Stimulated activated CD4-positive, alpha-beta T cell treated with anti-CD3 and anti-CD28 coated beads, Interleukin-1b, Interleukin-23, amount 100 ng/mL, for 1 hour (primary cell): ENCODE measurements at places on chromosomes 7 and 10.

- no peak for DNase-seq
Measured at GRCh38 chr7:148607151-148607661, 16.6 kb downstream of the C7orf33 start.

GRCh38 chr7:52936750-52937149, 98.7 kb upstream of the POM121L12 start:
- DNase-seq, result no peak

GRCh38 chr10:21728618-21729017, 194.6 kb downstream of the MLLT10 start:
- DNase-seq, result no peak

DNA sequence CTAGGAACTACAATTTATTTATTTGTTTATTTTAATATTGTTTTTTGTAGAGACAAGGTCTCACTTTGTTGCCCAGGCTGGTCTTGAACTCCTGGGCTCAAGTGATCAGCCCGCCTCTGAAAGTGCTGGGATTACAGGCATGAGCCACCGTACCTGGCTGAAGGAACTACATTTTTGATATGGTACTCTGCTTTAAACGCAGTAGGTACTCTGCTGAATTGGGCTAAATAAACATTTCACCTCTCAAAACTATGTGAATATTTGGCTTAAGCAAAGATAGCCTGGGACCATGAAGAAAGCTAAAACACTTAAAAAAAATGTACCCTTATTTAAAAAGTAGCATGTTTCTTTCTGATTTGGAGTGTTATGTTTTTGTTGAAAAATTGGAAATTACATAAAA, 138.2 kb downstream of the ADK start:
- DNase-seq, result no peak

GRCh38 chr7:73606801-73607691, 17.3 kb downstream of the MLXIPL start:
- DNase-seq, result peak; percentile 58

- no peak for DNase-seq
Measured at GRCh38 chr7:80950550-80950967, 31.7 kb upstream of the SEMA3C start.

GRCh38 chr10:110672580-110672919, 28.4 kb downstream of the RBM20 start:
- DNase-seq, result no peak

GRCh38 chr10:62724465-62724864, 80.1 kb upstream of the ADO start:
- DNase-seq, result no peak

- no peak for DNase-seq
Measured at GRCh38 chr7:18210377-18210776, 182.7 kb upstream of the PRPS1L1 start.

GRCh38 chr10:113554214-113554613, 1.4 kb downstream of the HABP2 start:
- no peak for DNase-seq

DNA sequence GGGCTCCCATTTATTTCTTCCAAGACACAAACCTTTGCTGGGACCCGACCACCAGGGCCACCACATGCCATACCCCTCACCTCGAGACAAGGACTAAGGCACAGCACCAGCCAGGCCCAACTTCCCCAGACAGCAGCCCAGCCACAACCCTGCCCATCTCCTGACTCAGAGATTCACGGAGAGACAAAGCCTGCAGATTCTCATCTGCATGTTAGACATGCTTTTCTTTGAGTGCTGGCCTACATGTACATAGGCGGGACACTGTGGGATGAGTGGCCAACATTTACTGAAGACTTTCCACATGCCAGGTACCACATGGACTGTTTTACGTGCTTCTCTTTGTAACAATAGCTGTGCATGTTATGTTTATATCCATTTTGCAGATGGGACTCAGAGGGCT, 221.3 kb upstream of the ZMIZ1 start:
- no peak for DNase-seq

GRCh38 chr7:132580277-132580676, 4.0 kb upstream of the PLXNA4 start:
- DNase-seq, result no peak

- no peak for DNase-seq
Measured at GRCh38 chr7:92872701-92873100, 36.3 kb upstream of the CDK6 start.

DNA sequence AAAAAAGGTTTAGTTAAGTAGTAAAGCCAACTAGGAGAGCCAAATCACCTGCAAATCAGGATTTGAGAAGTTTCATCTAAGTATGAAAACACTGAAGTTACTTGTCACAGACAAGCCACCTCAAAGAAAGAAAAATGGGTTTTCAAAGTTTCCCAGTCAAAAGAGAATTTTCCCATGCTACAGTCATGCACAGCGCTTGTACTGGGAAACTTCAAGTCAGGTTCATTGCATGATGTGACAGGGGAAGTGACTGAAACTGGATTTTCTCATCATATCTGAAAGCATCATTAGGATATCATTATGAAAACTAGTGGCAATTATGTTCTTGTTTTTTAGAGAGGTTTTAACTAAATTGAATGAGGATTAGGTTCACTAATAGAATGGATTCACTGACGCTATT, 167.0 kb downstream of the SGMS1 start:
- DNase-seq, result no peak

DNA sequence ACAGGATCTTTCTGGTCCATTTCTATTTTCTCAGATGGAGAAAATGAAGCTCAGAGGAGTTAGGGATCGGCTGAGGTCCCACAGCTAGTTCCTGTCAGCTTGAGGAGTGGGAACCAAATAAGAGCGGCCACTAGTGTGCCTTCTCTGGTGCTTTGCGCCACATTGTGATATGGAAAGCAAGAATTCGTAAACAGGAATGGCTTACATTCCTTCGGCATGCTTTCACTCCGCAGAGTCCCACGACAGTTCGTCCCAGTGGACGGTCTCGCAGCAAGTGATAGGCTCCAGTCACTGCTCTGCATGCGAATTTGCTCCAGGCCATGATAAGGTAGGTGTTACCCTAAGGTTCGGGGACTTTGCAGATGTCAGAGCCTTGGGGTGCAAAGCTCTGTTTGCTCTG, 41.5 kb upstream of the PTF1A start:
- DNase-seq, result no peak

GRCh38 chr10:32489901-32490300, 44.0 kb downstream of the CCDC7 start:
- DNase-seq, result no peak

- no peak for DNase-seq
Measured at GRCh38 chr10:58266003-58266825, 1.5 kb downstream of the IPMK start.

DNA sequence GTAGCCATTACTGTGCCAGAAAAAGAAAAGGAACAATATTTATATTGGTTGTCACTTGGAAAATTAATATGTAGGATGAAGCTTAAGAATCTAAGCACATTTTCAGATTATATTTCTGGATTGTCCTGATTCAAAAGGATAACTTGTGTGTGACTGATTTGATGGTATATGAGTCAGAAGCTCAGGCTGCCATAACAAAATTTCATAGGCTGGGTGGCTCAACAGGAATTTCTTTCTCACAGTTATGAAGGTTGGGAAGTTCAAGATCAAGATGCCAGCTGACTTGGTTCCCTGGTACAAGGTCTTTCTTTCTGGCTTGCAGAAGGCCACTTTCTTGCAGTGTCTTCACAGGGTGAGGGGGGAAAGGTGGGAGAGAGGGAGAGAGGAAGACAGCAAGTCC, 108.5 kb downstream of the ST7 start:
- no peak for DNase-seq

DNA sequence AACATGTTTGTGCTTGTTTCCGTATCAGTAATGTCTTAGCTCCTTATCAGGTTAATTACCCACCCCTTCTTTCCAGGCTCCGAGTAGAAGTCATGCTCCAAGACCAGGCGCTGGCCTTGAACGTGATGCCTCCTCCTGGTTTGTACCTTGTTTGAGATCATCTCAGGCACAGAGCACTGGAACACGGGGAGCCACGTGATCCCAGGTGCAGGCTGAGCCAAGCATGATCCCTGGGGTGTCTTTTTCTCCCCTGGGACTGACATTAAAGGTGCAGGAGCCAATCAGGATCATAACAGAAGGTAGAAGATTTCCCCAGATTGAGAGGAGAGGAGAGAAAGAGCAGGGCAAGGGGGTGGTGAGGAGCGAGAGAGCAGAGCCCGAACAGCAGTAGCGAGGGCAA, 626.1 kb upstream of the GALNT17 start:
- no peak for DNase-seq

- no peak for DNase-seq
Measured at GRCh38 chr7:144386741-144387140, 16.8 kb downstream of the NOBOX start.

GRCh38 chr10:101558204-101558603, 29.9 kb downstream of the POLL start:
- no peak for DNase-seq

- no peak for DNase-seq
Measured at GRCh38 chr7:111560773-111561653, 1.3 kb downstream of the IMMP2L start.
